Stimulated activated naive CD8-positive, alpha-beta T cell treated with anti-CD3 and anti-CD28 coated beads, Interleukin-15, amount 100 ng/mL, for 72 hours (primary cell): ENCODE measurements at places on chromosomes 4 and X.
A peak's percentile ranks its signal among the peaks of the same experiment; 100 is the strongest.

- DNase-seq, result no peak
Observed at GRCh38 chrX:144627947-144628346, 619.4 kb upstream of the SPANXN1 start.

DNA sequence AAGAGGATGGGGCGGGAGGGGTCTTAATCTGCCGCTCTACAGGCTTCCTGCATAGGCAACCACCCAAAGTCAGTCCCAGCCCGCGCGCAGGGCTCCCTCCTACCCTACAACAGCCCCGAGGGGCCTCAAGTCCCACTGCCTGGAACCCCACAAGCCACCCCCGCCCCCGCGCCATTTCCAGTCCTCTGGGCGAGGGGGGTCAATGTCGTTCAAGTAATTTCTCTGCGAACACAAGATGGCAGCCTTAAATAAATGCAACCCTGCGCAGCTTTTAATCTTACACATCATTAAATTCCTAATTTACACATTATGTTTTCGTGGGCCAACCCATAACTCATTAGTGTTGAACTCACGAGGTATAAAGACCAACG, 92.9 kb downstream of the BCOR start:
- DNase-seq, result no peak

DNA sequence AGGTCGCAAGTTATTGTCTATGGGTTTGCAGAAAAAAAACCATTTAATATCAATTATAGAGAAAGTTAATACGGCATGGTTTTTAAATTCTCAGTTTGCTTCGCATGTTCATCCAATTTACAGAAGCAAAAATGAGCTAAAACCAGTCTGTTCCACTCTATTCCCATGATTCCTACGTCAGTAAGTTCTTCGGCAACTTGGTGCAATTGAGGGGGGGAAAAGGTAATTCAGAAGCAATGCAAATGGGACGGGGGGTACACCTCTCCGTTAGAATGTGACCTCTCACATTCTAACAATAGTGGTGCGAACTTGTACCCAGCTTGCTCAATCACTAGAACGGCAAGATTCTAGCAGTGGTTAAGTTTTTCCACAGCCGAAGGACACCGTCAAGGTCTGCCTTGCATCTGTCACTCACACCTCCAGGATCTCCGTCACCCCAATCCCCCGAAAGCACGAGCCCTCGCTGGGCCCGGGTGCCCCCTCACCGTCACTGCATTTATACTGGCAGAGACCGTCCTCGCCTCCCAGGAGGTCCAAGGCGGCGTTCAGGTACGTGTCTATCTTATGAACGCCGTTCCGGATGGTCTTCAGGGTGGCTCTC, 653 bp downstream of the PLA2G12A start:
- DNase-seq, result no peak

- DNase-seq, result peak; percentile 79
Observed at GRCh38 chr4:101527188-101527587, 179.9 kb upstream of the PPP3CA start.

DNA sequence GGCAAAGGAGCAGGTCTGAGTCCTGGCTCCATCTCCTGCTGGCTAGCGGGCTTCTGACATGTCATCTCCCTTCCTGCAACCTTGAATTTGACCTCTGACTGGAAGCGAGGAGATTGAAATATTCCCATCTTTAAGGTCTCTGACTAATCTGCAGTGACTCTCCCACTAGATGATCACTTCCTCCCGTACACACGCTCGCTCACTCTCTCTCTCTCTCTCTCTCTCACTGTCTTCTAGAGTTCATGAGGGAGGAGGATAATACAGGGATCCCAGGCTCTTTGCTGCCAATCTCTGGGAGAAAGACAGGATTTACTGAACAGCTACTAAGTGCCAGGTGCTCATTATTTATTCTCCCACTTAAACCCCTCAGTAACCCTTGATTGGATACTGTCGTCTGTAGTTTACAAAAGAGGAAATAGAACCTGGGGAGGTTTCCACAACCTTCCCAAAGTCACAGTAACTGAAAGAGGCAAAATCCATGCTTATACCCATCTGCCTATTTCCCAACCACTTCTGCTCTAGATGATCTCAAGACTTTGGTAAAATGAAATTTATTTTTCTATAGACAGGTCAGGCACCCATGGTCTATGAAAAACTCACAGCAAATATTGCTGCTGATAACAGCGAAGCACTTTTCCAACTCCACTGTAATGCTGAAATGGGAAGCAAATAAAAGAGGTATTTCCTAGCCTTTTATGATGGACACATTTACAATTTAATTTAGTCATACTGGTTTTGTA, 193.5 kb upstream of the C1QTNF7 start:
- no peak for DNase-seq

- no peak for DNase-seq
Observed at GRCh38 chr4:173486714-173487392, 43.2 kb downstream of the HAND2 start.

- DNase-seq, result no peak
Observed at GRCh38 chr4:71732706-71733105, 51.2 kb downstream of the GC start.

- no peak for DNase-seq
Observed at GRCh38 chr4:163958751-163959150, 464.3 kb downstream of the TMA16 start.

DNA sequence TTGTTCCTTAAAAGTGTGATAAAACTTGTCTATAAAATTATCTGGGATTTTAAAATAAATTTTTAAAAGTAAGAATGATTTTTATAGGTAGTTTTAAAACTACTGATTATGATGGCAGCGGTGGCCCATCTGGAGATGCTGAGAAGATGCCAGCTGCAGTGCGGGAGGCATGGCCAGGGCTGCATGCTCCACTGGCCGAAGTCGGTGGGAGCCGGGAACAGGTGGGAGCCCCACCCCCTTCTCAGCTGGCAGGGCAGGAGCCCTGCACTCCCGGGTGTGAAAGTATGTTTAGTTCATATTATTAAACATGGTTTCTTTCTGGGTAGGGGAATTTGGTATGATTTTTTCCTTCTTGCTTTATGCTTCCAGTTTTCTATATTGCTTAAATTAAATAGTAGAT, 63.8 kb downstream of the CORIN start:
- DNase-seq, result no peak

DNA sequence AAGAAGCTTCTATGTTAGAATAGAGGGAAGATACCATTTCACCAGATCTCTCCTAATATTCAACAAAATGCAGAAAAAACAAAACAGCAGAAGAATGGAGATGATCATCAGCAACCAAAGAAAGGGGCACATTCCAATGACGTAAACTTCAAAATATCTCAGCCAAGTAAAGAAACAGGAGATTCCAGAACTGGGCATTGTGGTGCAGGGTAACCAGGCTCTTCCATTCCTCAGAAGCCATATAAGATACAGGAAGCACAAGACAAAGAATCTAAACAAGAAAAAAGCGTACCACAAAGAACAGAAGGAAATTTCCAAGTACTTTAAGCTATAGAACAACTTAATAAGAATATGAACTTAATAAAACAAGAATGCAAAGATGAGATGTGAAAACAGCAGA, 6.9 kb upstream of the ARMCX4 start:
- no peak for DNase-seq

DNA sequence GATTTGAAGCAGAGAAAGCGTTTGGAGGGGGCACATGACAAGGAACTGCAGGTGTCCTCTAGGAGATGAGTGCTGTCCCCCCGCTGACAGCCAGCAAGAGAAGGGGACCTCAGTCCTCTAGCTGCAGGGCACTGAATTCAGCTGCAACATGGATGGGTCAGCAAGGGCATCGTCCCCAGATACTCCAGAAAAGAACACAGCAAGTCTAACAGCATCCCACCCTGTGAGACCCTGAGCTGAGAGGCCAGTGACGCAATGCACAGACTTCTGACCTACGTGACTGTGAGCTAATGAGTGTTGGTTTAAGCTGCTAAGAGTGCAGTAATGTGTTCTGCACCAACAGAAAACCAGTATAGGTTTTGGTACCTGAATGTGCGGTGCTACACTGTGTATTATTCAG, 11.6 kb upstream of the CENPVL2 start:
- no peak for DNase-seq

DNA sequence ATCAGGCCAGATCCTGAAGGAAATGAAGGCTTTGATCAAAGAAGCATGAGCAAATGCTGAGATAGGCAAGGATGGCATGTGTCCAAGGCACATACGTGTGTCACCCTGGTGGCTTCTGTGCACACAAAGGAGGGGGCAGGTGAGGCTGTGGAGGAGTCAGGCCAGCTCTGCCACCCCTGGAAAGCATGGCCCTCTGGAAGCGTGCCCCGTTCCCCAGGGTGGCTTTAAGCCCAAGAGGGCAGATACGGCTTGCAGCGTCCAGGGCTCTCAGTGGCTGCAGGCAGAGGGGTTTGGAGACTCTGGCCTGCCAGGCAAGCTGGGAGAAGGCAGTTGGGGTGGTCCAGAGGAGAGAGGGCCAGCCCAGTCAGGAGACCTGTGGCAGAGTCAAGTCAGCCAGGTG, 25.6 kb downstream of the PNMA6E start:
- DNase-seq, result no peak

DNA sequence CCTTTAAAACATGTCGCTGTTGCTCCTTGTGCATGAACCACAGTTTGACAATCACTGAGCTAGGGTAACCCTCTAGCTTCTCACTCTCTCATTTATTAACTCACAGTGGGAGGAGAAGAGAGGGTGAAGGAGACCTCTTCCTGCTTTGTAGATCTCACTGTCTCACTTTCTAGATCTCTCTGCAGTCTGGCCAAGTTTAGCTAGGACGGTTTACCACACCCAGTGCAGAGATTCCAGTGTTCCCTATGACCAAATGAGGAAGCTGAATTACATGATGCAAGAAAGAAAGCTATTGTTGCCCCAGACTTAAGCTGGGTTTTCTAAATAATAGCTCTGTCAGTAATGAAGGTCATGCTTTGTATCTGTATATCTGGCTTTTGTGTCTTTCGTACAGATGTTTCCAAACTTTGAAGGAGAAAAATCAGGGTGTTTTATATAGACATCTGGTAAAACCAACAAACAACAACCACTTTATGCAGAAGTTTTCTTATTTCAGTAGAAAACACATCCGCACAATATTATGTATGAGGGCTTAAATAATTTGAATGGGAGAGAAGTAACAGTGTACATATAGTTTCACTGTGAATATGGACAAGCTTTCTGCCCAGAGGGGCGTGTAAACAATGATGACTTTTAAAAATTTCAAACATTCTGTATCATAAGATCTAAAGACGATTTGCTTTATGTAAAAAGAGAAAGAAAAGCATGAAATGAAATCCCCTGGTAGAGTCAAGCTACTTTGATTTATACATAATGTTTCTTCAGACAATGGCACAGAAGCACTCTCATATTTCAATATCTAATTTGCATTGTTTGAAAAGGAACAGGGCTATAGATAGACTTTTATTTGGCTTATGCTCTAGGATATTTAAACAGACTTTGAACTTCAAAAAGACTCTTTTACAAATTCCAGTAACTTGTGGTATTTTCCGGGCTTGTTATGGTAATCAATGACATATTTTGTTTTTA, 582.3 kb downstream of the FSTL5 start:
- DNase-seq, result no peak

- DNase-seq, result no peak
Observed at GRCh38 chr4:141637565-141637964, 1.2 kb downstream of the IL15 start.

- DNase-seq, result no peak
Observed at GRCh38 chrX:53639257-53639656, 47.3 kb downstream of the HUWE1 start.

GRCh38 chrX:63738696-63739095, 46.3 kb downstream of the ARHGEF9 start:
- DNase-seq, result no peak
